ENCODE measurements at places on chromosomes 2 and 18. TPM values are rescaled to one million over a fixed set of nuclear protein-coding genes. Genes with fewer than 3 reads are reported as not detected.
A peak's percentile ranks its signal among the peaks of the same experiment; 100 is the strongest.

GRCh38 chr2:218851286-218851685 is 8.3 kb upstream of the WNT6 start:
- no peak for DNase-seq

DNA sequence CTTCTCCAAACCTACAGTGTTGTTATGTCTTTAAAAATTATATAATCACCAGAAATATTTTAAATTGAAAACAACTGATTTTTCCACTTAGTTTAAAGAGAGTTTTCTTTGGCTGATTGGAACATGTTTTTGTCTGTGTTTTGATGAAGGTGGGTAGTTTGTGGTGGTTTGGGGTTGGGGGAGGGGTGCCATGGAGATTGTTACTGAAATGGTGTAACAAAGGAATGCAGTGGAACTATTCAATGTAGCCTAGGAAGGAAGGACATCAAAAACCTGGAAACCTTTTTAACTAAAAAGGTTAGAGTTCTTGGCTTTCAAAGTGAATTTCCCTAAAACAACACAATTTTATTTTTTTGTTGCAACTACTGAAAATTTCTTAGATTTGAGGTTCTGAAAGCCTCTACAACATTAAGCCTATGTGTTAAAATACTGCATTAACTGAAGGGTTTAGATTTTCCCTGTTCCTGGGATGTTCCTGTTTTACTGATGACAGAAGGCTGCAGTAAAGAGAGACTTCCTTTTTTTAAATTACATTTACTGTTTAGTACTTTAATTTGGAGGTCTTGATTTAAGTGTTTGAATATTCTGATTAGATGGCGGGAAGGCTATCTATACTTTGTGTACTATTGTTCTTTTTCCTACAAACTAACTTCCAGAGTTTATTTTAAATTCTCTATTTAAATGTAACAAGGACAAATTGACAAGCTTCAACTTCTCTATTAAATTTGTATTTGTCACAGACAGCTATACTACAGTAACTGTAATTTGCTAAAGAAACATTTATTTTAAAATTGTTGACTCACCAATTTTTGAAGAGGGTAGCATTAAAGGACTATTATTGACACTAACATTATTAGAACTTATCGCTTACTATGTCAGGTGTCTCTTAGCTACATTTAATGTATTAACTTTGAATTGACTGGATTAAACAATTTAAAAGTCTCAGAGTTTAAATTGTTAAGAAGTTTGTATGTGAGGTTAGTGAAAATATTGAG is 87.7 kb downstream of the LIMS1 start:
- DNase-seq: no peak

DNA sequence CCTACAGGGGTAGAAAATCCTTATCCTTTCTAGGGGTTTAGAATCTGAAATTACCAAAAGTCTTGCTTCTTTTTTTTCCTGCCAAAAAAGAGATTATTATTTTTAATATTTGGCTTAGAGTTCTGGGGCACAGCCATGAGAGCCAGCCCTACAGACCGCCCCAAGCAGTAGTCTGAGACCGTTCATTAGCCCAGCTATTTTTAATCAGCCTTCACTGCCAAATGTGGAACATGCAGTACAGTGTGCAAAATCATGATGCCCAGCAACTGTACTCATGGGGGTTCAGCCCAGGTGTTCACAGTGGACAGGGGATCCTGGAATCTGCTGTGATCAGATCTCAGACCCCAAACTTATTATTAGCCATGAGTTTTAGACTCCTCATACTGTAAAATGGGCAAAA is 60.4 kb downstream of the GRB14 start:
- no peak for DNase-seq

Gene ANXA4
- total RNA-seq: 89.9 TPM

Gene LDLRAD4
- total RNA-seq: 8.9 TPM

DNA sequence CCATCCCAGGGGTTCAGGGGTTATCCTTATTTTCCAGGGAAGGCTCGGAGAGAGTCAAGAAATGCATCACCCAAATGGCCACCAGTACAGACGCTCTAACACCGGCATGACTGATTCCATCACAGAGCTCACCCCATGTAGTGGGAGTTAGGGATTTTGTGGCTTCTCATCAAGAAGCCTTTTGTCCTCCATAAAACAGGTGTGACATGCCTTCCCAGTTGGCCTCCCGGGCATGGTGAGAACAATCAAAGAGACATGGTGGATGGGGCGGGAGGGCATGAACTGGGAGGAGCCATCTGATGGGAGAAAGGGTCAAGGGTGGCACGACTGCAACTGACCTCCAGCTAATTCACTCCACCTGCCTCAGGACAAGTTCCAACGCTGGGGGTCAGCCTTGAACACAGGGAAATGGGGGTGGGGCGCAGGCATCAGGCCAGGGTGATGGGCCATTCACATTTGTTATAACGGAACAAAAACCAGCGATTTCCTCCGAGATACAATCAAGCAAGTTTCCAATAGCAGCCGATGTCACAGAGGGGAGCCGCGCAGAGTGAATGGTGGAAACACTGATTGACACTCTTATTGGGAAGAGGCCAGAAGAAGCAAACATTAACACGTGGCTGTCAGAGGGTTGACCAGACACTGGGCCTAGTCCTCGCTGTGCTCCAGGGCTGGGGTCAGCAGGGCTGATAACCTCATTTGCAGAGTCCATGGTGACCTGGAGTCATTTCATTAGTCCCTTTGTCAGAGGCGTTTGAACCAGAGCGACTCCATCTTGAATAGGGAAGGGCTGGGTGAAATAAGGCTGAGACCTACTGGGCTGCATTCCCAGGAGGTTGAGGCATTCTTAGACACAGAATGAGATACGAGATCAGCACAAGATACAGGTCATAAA is 80.5 kb upstream of the HPCAL1 start:
- DNase-seq: no peak

DNA sequence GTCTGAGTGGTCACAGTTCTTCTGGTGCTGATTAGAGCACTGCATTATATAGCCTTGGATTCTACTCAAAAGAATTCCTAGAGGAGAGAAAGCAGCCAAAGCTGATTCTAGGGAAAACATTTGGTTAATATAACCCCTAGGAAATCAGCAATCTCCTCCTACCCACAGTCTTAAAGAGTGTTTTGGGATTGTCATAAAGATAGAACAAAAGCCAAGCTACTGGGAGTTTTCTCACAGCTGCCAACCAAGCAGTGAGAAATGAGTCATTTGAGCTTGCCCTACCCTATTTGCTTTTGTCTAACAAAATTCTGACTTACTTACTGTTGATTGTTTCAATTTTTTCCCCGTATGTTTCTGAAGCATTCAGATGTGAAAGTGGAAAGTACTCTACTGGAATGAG is 469.3 kb downstream of the PLCL1 start:
- peak; percentile 18 for DNase-seq

DNA sequence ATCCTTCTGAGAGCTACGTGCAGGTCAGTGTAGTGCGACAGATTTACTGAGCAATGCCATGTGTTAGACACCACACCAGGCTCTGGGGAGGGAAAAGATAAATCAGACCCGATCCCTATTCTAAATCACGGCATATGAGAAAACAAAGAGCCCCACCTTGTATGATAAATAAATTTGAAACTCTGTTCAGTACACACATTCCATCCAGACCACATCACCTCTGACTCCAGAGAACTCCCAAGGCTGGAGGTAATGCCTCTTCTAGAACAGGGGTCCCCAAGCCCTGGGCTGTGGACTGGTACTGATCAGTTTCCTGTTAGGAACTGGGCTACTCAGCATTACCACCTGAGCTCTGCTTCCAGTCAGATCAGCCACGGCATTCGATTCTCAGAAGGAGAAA is 77.3 kb downstream of the QPCT start:
- no peak for DNase-seq

Measured in A172 (cell line).